ENCODE measurements at places on chromosomes 7 and 10.

DNA sequence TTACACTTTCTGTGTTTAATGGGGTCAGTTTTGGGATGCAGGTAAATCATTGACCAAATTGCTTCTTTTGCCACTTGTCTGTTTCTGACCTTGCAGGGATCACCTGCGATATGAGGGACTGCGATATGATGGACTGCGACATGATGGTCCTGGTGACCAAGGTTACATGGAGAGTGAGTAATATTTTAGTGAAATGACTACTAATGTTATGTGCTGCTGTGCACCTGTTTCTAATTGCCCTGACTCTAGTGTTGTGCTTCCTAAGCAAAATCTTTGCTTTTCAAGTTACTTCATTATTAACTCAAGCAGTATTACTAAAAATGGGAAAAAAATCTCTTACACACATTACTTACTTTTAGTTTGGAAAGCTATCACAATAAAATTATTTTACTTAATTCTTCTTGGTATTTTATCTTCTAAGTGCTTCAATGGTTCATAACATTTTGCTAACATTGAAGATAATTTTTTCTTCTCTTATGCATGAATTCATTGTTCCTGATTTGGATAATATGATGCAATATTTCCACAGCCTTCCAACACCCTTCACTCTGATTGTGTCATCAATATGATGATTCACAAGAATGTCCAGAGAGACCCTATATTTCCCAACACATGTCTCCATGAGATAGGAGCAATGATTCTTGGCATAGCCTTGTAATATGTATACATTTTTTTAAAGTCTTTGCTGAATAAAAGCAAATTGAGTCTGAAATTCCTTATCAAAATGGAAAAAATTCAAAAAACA lies 306.2 kb upstream of the AKR1E2 start:
- DNase-seq = no peak

GRCh38 chr10:10792681-10793080 lies 225.0 kb upstream of the CELF2 start:
- peak; percentile 41 for DNase-seq

DNA sequence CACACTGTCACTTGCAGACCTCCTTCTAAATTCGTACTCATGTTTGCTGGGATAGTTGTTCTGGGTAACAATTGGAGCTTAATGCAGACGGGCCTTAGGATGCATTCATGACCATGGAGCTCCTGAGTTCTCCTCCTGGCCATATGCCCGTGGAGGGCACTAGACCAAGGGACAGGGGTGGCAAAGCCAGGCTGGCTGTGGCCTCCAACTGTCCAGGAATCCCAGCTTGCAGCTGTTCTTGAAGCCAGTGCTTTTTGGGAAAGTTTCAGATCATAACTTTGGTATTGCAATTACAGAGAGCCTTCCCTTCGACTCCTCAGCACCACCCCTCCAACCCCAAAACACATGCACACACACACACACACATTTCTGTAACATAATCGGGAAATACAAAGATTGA lies 30.6 kb downstream of the ANTXRL start:
- no peak for DNase-seq

- DNase-seq = no peak
Observed at GRCh38 chr7:129535896-129536295, 33.6 kb downstream of the SMKR1 start.

GRCh38 chr7:24063721-24064120 lies 220.3 kb upstream of the NPY start:
- no peak for DNase-seq

GRCh38 chr10:74947781-74948401 lies 121.5 kb downstream of the KAT6B start:
- DNase-seq = no peak

DNA sequence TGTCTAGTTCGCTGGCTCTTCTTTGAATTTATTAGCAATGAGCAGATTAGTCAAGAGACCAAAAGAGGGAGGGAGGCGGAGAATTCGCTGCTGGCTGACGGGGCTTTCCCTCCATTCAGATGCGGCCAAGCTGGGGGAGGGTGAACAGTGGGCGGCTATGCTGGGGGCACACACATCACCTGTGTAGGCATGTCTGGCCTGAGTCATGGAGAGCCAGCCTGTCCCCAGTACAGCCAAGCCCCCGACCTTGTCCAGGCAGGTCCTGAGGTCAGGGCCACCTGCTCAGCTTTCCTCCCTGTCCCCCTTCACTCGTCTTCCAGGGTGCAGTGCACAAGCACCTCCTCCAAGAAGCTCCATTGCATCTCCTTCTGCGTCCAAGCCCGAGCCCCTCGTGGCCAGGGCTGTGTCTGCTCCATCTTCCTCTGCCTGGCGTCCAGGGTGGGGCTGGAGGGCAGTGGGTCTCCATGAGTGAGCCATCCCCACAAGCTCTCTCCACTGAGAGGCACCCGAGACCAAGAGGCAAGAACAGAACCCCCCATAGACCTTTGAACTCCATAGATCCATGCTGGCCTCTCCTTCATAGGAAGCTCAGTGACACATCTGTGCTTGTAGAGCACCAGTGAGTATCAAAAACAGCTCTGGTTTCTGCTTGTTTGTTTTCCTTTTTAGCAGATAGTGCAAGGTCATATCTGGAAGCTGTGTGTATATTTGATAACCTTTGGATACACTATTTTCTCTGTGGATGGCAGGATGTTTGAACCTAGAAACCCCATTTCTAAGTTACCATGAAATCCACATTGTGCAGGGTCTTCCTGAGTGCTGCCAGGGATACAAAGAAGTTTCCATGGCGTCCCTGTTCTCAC lies 1.9 kb upstream of the DEPP1 start:
- DNase-seq = no peak

DNA sequence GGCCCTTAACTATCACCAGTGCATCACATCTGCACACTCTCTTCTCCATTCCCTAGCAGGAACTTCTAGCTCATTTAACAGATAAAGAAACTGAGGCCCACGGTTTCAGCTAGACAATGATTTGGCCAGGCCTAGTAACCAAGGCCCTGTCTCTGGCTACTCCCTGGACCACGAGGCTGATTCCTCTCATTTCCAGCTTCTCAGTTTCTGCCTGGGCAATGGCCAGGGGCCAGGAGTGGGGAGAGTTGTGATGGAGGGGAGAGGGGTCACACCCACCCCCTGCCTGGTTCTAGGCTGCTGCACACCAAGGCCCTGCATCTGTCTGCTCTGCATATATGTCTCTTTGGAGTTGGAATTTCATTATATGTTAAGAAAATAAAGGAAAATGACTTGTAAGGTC lies 13.5 kb downstream of the AQP1 start:
- no peak for DNase-seq

GRCh38 chr7:112873831-112874553 lies 83.8 kb upstream of the TMEM168 start:
- no peak for DNase-seq

DNA sequence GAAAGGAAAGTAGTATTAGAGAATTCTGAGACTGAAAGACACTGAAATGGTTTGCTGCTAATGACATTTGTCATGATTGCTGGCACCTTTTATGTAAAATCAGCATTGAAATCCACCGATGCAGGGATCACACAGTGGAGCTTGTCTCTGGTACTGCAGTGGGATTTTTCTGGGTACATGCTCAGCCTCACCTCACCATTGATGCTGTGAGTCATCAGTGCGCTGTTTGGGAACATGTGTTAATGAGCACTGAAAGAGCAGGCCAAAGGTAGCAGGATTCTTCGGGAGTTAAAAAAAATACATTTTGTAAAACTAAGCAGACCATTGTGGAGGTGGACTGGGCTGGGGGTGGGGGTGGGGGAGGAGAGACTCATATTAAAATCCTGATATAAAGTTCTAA lies 174.9 kb downstream of the CREB5 start:
- peak; percentile 53 for DNase-seq

GRCh38 chr7:27143023-27143949 lies at the start of gene HOXA5:
Gene HOXA5, minus strand, starts transcription at chr7:27143681. Its CDS starts 74 bp downstream, at chr7:27143607.
- peak; percentile 94 for DNase-seq

DNA sequence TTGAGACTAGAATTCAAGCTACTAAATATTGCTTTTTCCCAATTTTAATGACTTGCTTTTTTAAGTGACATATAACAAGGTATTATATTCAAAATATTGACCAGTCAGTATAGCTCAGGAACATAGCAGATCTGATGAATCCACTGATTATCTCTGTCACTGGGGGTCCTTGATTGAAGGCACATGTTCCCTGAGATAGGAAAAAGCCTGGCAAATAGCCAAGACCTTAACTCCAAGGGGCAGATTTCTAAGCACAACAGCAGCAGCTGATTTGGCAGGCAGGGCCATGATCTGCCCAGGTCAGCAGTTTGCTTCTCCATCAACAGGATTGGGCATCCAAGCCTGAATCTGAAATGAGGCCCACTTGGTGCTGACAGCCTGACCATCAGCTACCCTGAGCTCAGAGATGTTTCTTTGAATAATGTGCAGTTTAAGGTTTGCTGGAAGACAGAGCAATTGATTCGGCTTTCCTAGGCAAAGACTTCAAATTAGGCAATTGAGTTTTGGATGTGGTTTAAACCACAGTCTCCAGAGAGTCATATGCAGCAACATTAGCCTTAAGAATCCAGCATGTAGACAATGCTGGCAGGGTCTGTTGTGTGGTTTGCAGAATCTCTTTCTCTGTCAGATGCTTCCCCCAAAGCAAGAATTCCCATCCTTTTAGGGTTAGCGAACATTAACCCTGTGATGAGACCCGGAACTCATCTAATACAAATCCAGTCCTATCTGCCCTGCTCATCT lies 352.6 kb downstream of the ADRA2A start:
- no peak for DNase-seq

DNA sequence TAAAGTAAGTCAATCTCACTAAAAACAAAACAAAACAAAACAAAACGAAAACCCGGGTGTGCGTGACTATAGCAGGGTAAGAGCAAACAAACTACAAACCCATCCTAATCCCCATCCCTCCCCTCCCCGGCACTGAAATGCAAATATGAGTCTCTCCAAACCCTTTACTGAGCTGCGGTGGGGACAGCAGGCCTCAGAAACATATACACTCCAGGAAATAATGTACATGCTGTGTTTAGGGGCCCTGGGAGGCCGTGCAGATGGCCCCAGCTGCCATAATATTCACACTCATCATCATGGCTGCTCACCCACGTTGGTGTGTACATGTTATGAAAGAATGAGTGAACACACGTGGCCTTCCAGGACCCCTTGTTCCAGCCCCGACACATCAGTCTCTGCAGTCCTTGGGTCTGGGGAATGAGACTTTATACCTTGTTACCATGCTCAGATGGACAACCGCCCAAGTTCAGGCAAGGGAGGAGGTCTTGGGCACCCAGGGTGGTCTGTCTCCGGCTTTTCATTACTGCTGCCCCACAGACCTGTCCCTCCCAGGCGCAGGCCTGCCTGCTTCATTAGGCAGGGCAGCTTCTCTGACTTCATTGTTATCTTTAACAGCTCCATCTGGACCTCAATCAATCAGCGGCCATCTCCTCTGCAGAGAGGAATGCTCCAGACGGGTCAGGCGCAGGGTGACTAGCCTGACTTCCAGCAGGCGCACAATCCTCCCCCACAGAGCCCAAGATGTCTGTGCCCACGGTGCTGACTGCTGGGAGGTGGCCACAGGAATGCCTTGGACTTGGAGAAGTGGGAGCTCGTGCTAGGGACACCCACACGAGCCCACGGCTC lies 20.6 kb downstream of the HSPA12A start:
- no peak for DNase-seq

DNA sequence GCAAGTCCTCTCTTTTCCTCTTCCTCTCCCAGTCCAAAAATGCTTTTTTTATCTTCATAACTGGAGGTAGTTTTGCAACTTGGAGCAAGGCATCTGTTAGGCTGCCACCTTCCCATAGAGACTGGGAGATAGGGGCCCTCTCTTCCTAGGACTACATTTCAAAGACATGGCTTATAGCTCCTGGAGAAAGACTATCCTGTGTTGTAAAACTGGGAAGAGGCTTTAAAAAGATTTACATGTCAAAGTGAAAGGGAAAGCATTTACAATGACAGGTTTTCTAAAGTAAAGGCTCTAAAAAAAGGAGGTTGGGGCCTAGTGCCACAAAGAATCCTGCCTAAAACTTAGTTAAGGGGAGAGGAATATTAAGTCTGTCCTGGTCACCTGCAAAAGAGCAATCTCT lies 82.2 kb upstream of the SEMA3E start:
- no peak for DNase-seq

- DNase-seq = no peak
Observed at GRCh38 chr10:44689368-44689767, 221.8 kb upstream of the TMEM72 start.

GRCh38 chr10:76572021-76572420 lies 1065.6 kb downstream of the KCNMA1 start:
- DNase-seq = no peak

- DNase-seq = peak; percentile 89
Observed at GRCh38 chr10:93746844-93747284, 10.9 kb upstream of the LGI1 start.

GRCh38 chr7:143048827-143049226 lies 3.3 kb upstream of the OR6V1 start:
- DNase-seq = no peak

DNA sequence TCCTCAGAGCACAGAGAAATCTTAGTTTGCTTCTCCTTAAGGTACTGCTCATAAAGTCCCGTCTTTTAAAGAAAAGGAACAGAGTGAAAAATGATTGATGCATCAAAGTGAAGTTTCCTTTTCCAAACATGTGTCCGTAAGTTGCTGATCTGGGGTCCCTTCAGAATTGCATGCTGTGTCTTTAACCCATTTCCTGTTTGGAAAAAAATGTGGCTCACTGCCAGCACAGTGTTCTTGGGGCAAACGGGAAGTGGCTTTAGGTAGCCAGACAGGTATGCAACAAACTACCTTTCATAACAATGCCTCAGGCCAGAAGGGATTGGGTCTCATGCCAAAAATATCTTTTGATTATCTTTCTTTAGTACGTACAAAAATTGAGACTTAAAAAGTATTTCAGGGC lies 50.9 kb downstream of the TFAM start:
- DNase-seq = peak; percentile 65

- no peak for DNase-seq
Observed at GRCh38 chr10:37434091-37434490, 308.7 kb downstream of the ANKRD30A start.

DNA sequence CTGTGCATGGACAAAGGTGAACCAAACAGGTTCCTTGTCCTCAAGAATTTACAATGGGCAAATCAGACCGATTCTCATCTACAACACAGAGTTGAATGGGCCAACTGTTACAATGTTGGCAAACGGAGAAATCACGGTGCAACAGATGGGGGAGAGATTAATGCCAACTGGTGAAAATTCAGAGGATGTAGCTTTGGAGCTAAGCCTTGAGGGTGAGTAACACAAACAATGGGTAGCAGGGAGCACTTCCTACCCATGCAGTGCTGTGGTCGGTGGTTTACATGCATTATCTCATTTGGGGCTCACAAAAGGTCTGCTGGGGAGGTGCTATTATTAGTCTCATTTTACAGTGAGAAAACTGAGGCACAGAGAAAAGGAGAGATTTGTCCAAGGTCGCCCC lies 902 bp upstream of the NFE2L3 start:
- DNase-seq = no peak

- DNase-seq = no peak
Observed at GRCh38 chr7:120164-120991, 72.0 kb upstream of the FAM20C start.

GRCh38 chr10:89301721-89302445 lies at the start of gene IFIT2:
Gene IFIT2, plus strand, starts transcription at chr10:89302046. Its CDS starts 78 bp downstream, at chr10:89302124.
- peak; percentile 54 for DNase-seq
